ENCODE measurements at places on chromosomes 6 and 20.
A peak's percentile ranks its signal among the peaks of the same experiment; 100 is the strongest.

GRCh38 chr6:43454696-43455530 is 435 bp downstream of the DLK2 start:
- H3K36me3 ChIP-seq = peaks cover 20% of the 10 kb centered on the region
- H3K4me1 ChIP-seq = no peaks in the 10 kb centered on the region
- H3K4me3 ChIP-seq = peak overlapping the region; percentile 64
- H3K27me3 ChIP-seq = peaks cover 5% of the 10 kb centered on the region
- H3K27ac ChIP-seq = no peak overlapping the region

GRCh38 chr6:104522533-104522932 is 337.2 kb downstream of the HACE1 start:
- peaks cover 4% of the 10 kb centered on the region for H3K4me1 ChIP-seq
- no peaks in the 10 kb centered on the region for H3K36me3 ChIP-seq
- no peak for DNase-seq

- H3K27me3 ChIP-seq = no peaks in the 10 kb centered on the region
- no peak for DNase-seq
- no peaks in the 10 kb centered on the region for H3K36me3 ChIP-seq
- no peak overlapping the region for H3K4me3 ChIP-seq
- no peaks in the 10 kb centered on the region for H3K4me1 ChIP-seq
Measured at GRCh38 chr6:69589626-69590025, 207.2 kb downstream of the LMBRD1 start.

- no peaks in the 10 kb centered on the region for H3K36me3 ChIP-seq
- H3K4me3 ChIP-seq = peak overlapping the region; percentile 36
- H3K27ac ChIP-seq = peak overlapping the region; percentile 79
- H3K27me3 ChIP-seq = no peaks in the 10 kb centered on the region
- no peak for DNase-seq
- peaks cover 15% of the 10 kb centered on the region for H3K4me1 ChIP-seq
Measured at GRCh38 chr6:89564752-89565427, 73.7 kb downstream of the LYRM2 start.

GRCh38 chr20:19975901-19976300 is 41.3 kb upstream of the NAA20 start:
- H3K27me3 ChIP-seq = no peaks in the 10 kb centered on the region
- H3K4me3 ChIP-seq = peak overlapping the region; percentile 69
- no peak for DNase-seq

GRCh38 chr6:146027586-146028251 is 1.1 kb upstream of the GRM1 start:
- H3K27me3 ChIP-seq = no peaks in the 10 kb centered on the region
- no peaks in the 10 kb centered on the region for H3K36me3 ChIP-seq
- H3K4me3 ChIP-seq = no peak overlapping the region
- H3K4me1 ChIP-seq = no peaks in the 10 kb centered on the region

- H3K4me3 ChIP-seq = no peak overlapping the region
- no peak overlapping the region for H3K27ac ChIP-seq
- DNase-seq = no peak
- no peaks in the 10 kb centered on the region for H3K36me3 ChIP-seq
Measured at GRCh38 chr20:23331450-23332350, 18.9 kb upstream of the NXT1 start.
